ENCODE measurements at places on chromosomes 12 and 14.

DNA sequence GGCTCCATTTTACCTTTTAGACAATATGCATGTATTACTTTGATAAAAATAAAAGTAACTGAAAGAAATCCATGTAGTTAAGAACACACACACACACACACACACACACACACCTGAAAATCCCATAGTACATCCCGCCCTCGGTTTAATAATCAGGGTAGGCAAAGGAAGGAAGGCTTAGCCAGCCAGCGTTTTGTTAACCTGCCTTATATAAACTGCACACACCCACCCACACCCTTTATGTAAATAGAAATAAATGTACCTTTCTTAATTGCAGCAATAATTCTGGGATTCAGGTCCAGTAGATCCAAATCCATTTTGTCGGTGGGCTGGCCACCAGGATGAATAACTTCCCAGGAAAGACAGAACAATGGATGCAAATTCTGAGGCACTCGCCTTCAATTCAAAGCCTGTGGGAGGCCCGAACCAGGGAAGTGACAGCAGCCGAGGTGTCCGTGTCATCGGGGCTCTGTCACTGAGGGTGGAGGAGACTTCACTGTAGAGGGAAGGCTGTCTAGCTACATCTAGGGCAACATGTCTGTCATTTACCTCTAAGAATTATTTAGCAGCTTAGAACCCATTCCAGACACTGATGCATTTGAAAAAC is 4.4 kb downstream of the XRCC3 start:
- no peak for DNase-seq

DNA sequence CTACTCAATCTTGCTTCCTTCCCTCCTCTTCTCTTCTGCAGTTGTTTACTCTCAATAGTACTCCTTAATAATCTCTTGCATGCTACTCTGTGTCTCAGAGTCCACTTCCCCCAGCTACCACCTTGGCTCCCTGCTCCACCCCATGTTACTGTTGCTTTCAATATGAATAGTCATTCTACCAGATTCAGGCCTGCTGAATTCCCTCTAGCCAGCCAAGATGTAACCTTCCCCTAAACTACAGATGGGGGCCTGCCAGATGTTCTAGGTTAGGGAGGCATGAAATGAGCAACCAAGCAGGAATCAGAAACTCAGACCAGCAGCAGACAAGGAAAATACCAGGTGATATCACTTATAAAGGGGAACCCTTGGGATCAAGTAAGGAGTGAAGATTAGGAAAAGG is 392.1 kb upstream of the DDHD1 start:
- no peak for DNase-seq

- no peak for DNase-seq
Observed at GRCh38 chr12:65266408-65266807, 12.1 kb upstream of the MSRB3 start.

DNA sequence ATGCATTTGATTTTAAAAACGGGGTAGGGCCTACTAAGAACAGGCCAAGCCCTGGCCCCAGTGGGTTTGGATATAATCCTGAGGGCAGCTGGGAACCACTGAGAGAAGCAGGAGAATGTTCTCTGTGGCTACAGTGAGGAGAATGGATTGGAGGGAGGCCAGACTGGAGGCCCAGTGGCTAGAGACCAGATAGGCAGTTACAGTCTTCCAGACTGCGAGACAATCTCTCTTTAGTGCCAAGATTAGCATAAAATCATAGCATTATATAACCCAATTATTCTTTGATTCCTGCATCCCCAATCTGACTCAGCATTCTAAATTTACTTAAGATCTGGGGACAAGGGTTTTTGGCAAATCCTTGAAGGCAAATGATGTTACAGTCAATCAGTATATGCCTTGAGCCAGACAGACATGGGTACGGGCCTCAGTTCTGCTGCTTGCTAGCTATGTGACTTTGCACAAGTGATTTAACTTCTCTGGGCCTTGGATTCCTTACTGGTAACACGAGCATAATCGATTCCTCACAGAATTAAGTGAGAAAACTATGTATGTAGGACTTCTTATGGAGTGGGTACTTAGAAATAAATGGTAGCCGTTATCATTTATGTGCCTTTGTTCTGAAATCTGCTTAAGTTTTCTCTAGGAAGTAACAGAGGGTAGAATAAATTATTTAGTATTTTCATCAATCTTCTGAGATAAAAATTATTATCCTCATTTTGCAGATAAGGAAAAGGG is 18.3 kb downstream of the NINJ2 start:
- DNase-seq: no peak

- DNase-seq: no peak
Observed at GRCh38 chr12:3307389-3307788, 183.6 kb upstream of the PRMT8 start.

DNA sequence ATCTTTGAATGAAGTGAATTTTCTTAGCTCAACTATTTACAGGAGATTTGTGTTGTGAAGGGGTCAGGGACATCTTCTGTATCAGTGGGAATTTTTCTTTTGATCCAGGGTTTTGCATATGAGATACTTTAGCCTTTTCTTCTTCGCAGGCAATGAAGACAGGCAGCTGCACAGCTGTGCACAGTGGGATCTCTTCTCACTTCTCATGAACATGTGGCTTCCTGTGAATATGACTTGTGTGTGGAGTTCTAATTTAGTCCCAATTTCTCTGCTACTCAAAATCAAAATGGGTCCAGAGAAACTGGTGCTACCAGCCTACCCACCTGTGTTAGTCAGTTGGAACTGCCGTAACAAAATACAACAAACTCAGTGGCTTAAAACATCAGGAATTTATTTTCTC is 37.8 kb downstream of the ARF6 start:
- no peak for DNase-seq

DNA sequence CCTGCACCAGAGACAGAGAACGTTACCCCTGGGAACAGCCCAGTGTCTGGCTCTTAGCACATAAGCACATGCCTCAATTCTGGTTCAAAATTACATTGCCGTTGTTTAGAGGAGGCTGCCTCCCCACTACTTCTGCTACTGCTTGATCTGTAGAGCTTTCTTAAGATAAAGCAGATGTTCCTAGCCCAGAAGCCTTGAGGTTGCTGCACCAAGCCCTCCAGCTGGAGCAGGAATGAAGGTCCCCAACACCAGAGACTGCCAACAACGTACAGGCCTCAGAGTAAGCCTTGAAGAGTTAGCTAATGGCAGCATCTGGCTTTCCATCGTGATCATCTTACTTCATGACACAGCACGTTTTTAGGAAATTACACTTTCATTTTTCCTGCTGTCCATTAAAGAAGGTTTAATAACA is 34.7 kb upstream of the AMIGO2 start:
- no peak for DNase-seq

DNA sequence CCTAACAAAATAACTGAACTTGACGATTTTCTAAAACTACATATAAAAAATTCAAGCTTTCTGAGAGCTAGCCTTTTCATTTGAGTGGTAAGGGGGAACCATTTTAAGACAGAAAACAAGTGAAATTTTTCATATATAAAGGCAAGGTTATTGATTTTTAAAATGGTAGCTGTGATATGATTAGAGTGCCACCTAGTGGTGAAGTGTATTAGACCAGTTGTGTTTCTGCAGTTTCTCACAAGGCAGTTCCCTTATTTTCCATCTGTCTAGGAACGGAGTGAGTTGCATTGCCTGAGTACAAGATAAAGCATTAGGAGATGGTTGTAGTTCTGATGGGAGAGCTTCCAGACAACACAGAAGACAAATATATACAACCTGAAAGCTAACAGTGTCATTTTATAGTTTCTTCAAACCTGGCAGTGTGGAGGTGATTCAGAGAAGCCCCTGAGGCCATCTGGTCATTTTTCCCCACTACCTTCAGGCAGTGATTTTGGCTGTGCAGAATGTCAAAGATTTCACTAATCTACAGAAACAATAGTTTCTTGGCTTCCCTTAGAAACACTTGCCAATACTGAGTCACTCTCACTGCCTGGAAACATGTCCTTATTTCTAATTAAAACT is 180.8 kb downstream of the C12orf50 start:
- DNase-seq: peak; percentile 56

DNA sequence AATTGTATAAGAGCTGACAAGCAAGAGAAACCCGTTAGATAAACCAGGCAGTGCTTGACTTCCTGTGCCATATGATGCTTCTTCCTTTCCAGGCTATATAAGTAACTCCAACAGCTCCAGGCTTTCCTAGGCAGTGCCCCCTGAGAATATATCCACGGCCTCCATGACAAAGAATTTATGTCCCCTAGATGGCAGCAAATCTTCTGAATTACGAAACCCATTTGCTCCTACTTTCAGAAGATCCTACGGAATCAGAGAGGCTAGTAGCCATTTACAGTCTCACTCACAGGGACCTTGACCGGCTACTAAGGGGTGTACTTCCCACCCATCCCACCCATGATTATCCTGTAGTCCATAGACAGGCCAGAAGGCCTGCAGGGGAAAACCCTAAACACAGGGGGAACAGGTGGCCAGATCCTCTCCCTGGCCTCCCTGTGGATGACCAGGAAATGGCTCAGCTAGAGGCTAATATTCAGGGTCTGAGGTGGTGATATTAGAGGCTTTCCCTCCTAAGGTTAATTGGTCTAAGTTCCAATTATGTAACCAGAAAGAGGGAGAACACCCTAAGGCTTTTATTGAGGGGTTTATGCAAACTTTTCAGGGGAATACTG is 77.2 kb upstream of the DCD start:
- DNase-seq: no peak

DNA sequence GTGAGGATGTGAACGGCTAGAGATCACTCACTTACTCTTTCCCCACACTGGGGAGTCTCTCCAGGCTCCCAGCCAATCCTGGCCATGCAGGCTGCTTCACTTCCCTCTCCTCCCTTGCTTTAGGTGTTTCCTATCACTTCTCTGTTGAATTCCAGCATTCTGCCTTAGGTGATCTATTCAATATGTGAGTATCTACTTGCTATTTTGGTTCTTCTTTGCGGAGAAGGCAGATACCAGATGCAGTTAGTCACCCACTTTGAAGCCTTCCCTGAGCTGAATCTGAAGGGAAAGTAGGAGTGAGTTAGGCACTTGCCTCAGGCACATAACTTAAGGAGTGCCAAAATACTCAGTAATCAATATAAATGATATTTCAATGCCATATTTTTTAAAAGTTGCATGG is 36.0 kb upstream of the FAR2 start:
- DNase-seq: peak; percentile 86

- DNase-seq: peak; percentile 23
Observed at GRCh38 chr14:99156090-99156425, 115.9 kb downstream of the BCL11B start.

GRCh38 chr12:13187399-13187798 is 9.1 kb upstream of the EMP1 start:
- DNase-seq: peak; percentile 60

DNA sequence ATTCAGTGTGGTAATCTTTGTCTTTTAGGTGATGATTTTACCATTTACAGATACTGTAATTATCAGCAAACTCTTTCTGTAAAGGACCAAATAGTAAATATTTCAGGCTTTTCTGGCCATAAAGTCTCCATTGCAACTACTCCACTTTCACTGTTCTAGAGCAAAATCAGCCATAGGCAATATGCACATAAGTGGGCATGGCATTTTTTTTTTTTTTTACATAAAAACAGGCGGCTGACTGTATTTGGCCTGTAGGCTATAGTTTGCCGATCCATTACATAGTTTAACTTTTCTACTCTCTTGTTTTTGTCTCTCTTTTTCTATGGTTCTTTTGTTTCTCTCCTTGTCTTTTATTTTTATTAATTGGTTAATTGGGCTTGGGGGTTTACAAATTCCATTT is 39.4 kb downstream of the RPH3A start:
- DNase-seq: no peak

GRCh38 chr12:30624009-30624408 is 71.7 kb downstream of the IPO8 start:
- DNase-seq: no peak

- no peak for DNase-seq
Observed at GRCh38 chr12:131274061-131274460, 320.4 kb downstream of the ADGRD1 start.

DNA sequence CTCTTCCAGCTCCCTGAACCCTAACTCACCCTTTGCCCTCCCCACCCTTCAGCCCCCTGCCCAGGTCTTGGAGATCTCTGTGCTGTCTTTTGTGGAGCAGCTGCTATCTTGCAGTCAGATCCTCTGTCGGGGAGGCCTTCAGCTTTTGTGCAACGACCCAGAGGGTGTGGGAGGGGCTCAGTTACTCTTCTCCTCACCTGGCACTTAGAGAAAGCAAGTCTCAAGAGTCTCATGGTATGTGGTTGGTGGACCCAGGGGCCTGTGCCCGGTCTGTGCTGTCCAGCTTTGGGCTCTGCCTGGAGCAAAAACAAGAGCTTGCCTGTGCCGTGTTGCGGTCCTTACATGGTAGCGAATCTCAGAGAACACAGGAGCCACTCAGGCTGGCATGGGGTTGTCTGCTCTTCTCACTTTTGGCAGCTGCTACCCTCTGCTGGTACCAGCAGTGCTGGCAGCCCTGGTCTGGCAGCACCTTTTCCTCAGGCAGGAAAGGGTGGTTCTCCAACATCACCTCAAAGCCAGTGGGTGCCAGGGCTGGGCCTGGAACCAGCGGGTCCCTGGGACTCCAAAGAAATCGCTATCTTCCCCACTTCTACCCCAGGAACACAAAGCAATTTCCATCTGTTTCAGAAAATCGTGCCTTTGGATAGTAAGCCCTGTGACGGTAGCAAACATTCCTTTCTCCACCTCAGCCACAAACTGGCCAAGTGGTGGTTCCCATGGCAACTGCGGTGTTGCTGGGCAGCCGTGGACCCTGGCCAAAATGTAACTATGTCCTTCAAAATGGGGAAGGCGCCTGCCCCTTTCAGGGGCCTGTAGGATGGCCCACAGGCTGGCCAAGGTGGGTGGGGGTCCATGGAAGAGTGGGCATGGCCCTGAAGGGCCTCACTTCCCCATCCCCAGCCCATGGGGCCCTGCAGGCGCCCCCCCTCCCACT is 90.0 kb downstream of the RIN3 start:
- no peak for DNase-seq

DNA sequence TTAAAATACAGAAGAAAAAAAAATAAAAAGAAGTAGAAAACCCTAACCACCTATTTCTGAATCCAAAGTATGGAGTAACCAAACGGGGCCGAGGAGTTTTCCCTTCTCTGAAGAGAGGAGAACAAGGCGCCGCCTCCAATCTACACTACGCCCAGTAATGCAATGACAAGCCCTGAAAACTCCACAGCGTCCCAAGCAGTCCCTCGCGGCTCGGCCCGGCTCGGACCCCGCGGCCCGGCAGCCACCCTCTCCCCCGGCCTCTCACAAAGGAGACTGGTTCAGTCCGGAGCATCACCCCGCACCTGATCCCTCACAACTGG is 371 bp downstream of the CHD8 start:
- DNase-seq: no peak

GRCh38 chr14:34867199-34867598 is 8.0 kb downstream of the BAZ1A start:
- no peak for DNase-seq

GRCh38 chr12:89593233-89593632 is 67.4 kb upstream of the POC1B start:
- DNase-seq: no peak

- no peak for DNase-seq
Observed at GRCh38 chr14:52095794-52096193, 26.9 kb upstream of the NID2 start.

DNA sequence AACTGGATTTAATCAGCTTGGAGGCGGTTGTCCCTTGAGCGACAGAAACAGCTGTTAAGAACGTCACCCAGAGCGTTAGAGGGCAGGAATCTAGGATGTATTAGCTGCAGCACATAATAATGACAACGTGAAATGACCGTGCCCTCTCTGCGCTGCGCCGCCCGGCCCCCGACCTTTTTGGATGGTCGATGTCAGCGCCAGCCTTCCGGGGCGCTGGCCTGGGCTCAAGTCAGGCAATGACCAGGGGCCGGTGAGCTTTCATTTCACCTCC is 427 bp upstream of the TMEM120B start:
- peak; percentile 68 for DNase-seq

Measured in islet precursor cell (in vitro differentiated cells).